ENCODE measurements at places on chromosomes 12 and 14. TPM values are rescaled to one million over a fixed set of nuclear protein-coding genes. Genes with fewer than 3 reads are reported as not detected.

BORCS5 gene
- 4.0 TPM for total RNA-seq

GLTP gene
- total RNA-seq = 44.6 TPM

DLGAP5 gene
- 18.3 TPM for total RNA-seq

HPD gene
- not detected for total RNA-seq

PTPN21 gene
- total RNA-seq = 2.8 TPM

NAP1L1 gene
- total RNA-seq = 116 TPM

RBP5 gene
- total RNA-seq = 0.22 TPM
